ENCODE measurements at places on chromosomes 2 and 18.
A peak's percentile ranks its signal among the peaks of the same experiment; 100 is the strongest.

GRCh38 chr2:241659150-241659739 is 21.8 kb downstream of the ATG4B start:
- DNase-seq: peak; percentile 13

GRCh38 chr18:37391698-37392548 is 173.7 kb downstream of the CELF4 start:
- DNase-seq: no peak

DNA sequence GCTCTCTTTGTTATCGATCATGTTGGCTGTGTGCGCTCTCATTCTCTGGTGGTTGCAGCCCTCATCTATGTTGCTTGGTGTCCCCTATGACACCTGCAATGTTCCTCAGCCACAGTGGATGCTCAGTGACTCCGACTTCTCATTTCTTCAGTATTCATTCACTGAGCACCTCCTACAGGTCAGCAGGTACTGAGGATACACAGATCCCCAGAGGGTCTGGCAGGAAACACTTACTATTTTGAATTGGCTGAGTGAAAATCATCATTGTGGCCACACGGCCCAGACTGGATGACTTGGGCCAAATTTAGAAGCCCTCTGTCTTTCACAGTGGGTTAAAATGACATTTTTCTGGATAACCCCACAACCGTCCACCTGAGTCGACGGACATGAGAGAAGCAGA is 32.1 kb downstream of the EN1 start:
- no peak for DNase-seq

GRCh38 chr2:27953077-27953476 is 62.5 kb downstream of the BABAM2 start:
- no peak for DNase-seq

DNA sequence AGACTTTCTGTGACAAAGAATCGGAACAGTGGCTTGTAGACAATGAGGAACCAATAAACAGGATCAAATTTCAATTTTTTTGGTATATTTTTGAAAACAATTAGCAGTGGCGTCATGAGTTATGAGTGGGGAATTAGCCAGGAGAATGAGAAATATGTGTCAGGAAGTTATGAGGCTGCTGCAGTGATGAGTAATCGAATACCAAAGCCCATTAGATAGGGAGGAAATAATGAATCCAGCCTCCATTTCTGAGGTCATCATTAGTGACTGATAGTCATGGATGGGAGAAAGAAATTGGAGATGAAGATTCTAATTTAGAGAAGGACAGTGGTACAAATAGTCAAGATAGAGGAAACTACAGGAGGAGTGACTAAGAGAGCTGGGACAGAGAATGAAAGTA is 673.1 kb upstream of the VRK2 start:
- no peak for DNase-seq

- no peak for DNase-seq
Measured at GRCh38 chr2:232438951-232439757, 16.8 kb upstream of the ALPI start.

DNA sequence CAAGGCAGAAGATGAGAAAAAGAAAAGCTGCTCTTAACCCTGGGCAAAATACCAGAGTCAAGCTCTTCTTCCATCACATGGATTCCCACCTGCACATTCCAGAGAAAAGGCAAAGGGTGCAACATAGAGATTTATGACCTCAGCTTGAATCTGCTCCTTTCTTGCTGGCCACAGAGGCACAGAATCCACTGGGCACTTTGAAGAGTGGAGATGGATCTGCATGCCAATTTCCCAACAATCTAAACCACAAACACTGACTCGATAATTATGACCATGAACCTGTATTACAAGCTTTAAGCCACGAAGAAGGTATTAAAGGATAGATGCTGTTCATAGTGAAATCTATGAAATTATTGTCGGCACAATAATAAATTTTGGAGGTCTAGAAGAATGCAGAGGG is 237.3 kb downstream of the PID1 start:
- no peak for DNase-seq

GRCh38 chr2:96186562-96186961 is 22.1 kb downstream of the STARD7 start:
- DNase-seq: no peak

DNA sequence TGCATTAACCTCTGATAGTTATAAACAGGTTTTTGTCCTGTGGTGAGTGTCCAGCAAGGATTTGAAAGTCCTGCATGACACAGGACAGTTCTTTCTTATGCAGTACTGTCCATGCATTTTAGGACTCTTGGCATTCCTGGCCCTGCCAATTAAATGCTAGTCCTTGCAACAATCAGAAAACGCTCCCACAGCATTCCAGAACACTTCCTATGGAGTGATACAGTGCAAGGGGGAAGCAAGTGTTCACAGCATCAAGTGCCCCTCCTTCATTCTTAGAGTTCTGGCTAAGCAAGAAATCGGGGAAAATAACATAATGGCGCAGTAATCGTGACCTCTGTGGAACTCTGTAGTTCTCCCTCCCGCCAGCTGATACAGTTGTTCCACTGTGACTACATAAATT is 62.9 kb downstream of the ARHGAP28 start:
- DNase-seq: no peak

DNA sequence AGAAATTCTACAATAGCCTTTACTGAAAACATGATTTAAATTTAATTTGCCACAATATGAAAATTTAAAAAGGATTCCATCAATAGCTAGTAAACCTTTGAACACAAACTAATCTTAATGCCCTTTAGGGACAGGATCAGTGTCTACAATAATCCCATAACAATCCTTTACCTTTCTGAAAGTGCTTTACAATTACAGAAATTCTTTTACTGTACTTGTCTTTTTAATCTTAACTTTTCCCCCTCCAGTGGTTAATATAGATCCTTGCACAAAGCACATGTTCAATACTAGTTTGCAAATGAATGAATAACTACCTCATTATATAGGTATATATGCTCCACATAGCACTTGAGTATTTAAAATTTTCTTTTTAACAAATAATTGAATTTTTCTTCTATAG is 122.6 kb downstream of the PLEKHA3 start:
- no peak for DNase-seq

- no peak for DNase-seq
Measured at GRCh38 chr2:20506201-20506685, 59.4 kb downstream of the RHOB start.

DNA sequence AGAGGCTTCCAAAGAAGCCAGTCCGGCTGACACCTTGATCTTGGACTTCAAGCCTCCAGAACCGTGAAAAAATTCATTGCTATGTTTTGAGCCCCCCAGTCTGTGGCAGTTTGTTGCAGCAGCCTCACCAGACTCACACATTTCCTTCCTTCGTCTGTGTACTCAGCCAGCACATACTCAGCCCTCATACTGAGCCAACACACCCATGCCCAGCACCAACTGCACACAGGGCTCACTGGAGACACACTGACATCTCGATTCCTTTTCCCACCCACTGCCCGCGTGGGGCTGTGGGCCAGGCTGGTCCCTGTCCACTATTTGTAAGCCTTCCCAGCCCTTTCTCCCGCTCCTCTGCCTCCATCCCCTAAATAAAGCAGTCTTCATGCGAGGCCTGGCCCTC is 24.1 kb upstream of the NMUR1 start:
- DNase-seq: no peak

- DNase-seq: no peak
Measured at GRCh38 chr2:44546459-44547127, 184.8 kb downstream of the CAMKMT start.

DNA sequence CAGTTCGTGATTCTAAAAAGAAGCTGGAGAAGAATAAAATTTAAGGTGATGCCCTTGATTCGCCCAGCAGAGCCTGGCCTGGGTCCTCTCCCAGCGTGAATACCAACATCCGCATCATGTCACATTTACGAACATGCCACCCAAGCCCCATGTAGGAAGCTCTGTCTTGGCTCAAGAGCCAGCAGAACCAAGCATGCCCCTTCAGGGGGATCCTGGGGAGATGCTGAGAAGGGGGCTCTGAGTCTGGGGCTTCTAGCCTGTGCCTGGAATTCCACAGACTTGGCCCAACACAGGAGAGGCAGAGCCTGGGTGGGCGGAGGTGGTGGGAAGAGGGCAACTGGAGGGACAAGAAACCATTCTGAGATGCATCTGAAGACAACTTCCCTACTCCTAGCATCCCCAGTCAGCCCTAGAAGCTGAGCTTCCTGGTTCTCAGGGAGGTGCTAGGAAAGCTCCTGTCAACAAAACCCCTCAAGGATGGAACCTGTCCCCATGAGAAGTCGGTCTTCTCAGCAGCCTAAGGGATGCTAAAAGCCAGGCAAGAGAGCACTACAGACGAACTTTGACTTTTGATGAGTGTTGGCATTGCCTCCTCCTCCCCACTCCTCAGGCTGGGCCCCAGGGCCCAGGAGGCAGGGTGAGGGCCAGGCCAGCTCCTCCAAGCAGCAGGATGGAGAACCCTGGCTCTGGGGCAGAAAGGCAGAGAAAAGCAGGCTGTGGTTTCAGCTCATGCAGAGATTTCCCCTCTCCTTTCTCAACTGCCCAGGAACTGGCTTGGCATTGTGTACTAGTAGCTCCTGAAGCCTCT is 57.9 kb downstream of the POLR1A start:
- no peak for DNase-seq

DNA sequence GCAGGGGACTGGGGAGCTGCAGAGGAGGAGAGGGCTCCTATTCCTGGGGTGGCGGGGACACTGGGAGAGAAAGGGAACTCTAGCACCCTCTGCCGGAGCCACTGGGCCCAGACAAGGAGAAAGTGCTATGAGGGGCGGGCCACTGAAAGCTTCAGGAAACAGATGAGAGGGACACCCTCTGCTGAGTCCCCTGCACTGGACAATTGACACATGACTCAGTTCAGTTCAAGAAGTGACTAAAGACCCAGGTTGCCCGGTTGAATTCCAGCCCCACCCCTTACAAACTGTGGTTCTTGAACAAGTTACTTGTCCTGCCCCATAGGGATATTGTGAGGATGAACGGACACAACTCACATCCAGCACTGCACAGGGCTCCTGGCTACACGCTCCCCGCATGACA is 5.0 kb downstream of the RUFY4 start:
- no peak for DNase-seq

DNA sequence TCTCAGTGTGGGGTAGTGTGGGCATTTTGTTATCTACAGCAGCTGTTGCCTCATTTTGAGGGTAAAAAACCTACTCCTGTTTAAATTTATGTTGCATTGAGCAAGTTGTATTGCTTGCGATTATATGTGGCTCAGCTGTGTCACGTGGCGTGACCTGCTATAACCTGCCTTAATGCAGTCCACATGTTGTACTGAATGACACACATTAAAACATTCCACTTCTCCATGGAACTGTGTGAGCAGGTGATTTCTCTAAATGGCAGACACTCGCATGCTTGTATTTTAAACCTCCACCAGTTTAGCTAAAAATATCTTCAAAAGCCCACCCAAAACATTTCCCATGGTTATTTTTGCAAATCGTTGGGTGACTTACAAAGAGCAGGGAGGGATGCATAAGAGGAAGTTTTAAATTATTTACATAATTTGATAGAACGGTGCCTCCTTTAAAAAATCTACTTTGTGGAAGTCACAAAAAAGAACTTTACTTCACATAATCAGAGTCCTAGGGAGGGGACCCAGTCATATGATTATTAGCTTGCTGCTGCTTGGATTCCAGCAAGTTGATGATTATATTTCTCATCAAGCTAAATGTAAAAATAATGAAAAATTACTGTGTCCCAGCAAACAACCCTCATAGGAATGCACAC is 163.3 kb upstream of the ZEB2 start:
- DNase-seq: no peak

GRCh38 chr2:223039618-223040017 is 12.4 kb upstream of the KCNE4 start:
- no peak for DNase-seq

DNA sequence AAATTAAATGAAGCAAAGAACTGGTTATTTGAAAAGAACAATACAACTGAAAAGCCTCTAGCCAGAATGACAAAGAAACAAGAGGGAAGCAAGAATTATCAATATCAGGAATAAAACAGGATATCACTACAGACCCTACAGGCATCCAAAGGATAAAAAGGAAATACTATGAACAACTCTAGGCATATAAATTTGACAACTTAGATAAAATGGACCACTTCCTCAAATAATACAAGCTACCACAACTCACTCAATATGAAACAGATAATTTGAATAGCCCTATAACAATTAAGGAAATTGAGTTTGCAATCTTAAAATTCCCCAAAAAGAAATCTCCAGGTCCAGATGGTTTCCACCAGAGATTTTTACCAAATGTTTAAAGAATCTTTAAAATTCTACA is 19.8 kb downstream of the RPRD1A start:
- DNase-seq: no peak

- no peak for DNase-seq
Measured at GRCh38 chr18:74497324-74497676, 1.1 kb downstream of the CNDP2 start.

GRCh38 chr2:217833439-217833838 is 169.4 kb downstream of the TNS1 start:
- no peak for DNase-seq

DNA sequence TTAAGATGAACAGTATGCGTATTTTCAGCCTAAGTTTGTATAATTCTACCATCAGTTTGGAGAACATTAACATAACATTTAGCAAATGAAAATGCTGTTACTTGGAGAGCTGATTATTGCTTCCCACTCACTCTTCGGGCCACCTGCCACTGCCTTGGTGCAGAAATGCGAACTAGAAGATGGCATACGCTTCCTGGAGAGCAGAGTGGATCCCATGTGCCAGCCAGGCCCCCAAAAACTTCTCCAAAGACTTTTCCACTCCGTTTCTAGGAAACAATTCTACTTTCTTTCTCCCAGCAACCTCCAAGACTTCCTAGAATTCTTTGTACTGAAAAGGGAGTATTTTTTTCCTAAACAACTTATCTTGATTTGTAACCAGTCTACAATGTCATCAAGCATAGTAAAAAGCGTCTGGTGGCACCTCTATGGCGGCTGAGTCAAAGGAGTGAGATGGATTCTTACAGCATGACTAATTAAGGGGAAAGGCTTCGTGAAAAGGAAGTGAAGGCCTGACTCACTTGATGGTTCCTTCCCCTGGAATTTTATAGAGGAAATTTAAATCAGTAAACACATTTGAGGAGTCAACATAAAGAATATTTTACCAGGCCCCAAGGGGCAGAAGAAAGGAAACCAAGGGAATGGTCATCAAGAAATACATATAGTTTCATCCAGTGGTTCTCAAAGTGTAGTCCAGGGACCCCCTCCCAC is 36.6 kb downstream of the FEZ2 start:
- DNase-seq: no peak

DNA sequence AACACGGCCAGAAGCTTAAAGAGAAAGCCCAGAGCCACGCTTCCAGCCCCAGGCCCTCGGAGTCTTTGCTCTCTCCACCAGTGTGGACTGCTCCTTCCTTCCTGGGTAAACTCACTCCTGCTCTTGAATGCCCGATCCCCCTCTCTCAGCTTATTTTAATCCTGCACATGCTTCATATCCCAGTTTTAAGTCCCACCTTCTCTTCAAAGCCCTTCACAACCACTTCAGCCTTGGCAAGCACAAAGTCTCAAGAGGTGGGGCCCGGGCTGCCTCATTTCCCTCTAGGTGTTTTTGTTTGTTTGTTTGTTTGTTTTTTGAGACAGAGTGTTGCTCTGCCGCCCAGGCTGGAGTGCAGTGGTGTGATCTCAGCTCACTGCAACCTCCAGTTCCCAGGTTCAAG is 21.6 kb upstream of the CREG2 start:
- no peak for DNase-seq

- DNase-seq: no peak
Measured at GRCh38 chr2:88690591-88691338, 708 bp upstream of the RPIA start.

- DNase-seq: no peak
Measured at GRCh38 chr2:10922307-10923007, 10.7 kb downstream of the KCNF1 start.

- DNase-seq: no peak
Measured at GRCh38 chr2:98749066-98749450, 18.1 kb upstream of the MGAT4A start.

- no peak for DNase-seq
Measured at GRCh38 chr2:45299361-45299760, 290.1 kb upstream of the SIX2 start.
